Stimulated activated CD8-positive, alpha-beta memory T cell treated with anti-CD3 and anti-CD28 coated beads, Interleukin-4, amount 100 ng/mL, for 4 hours (primary cell): ENCODE measurements at places on chromosomes 5 and 9.
A peak's percentile ranks its signal among the peaks of the same experiment; 100 is the strongest.

GRCh38 chr9:93295456-93296076, 111.6 kb downstream of the WNK2 start:
- DNase-seq = no peak

DNA sequence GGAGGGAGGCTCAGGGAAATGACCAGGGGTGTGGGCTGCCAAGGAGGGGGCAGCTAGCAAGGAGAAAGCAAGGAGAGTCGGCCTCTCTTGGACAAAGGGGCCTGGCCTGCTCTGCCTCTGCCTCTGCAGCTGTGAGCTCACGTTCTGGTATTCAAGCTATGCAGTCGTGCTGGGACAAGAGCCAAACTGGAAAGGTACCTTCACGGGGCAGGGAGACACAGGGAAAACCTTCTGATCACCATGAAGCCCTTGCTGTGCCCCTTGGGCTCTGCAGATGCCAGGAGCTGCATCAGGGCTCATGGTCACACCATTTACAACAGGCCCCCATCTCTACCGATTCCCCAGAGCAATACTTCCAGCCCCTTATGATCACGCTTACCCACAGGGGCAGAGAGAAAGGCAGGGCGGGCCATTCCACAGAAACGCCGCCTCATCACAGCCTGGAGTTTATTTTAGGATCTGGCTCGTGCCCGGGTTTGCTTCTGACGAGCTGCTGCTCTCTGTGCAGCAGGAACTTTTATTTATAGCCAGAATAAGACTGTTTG, 63.2 kb downstream of the PRRT1B start:
- DNase-seq = no peak

DNA sequence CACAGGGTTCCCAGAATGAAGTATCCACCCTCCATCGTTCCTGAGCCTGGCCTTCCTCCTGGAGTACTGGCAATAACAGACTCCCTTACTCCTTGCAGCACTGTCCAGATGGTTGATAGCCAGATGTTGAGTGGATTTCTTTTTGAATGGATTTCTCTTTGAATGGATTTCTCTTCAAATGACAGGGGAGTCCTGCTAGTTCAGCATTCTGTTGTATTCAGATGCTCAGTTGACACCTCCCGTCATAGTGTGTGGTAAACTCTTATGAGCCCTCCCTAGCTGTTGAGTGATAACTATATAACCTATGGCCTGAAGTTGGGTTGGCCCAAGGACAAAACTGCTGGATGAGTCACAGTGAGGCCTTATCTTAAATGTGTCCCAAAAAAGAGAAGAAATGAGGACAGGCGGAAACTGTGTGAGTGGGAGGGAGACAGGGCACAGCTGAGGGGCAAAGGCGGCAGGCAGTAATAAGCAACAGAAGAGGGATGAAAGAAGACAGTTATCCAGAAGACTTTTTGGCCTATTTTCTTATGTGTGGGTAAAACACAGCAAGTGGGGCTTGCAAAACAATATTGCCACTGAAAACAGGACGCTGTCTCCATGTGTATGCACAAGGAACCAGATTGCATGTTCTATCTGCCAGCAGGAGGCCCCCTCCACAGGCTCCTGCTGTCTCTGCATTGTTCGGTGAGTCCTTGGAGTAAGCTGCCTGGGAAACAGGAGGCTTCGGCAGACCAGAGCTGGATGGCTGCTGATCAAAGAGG, 209.5 kb upstream of the S1PR3 start:
- DNase-seq = no peak

DNA sequence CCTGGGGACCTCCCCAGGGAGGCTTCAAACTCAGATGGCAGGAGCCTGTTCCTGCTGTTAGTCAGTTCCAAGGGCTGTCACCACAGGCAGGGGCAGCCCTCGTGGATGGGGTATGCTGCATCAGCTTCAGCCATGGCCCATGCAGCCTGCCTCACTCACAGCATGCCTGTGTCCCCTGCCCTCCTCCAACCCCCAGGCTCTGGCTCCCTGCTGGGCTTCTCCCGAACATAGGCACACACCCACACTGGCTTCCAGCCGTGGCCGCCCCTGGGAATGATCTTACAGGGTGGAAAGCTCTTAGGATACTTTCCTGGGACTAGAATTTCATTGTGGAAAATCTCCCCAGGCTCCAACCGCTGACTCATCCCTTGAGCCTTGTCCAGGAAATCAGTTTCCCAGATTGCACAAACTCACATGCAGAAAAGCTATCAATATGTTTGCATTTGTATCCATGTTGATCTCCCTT, 163.8 kb downstream of the SEC61B start:
- no peak for DNase-seq

GRCh38 chr9:19999491-20000057, 210.7 kb upstream of the SLC24A2 start:
- DNase-seq = peak; percentile 3

- DNase-seq = no peak
These were observed 301.9 kb upstream of the POU5F2 start for GRCh38 chr5:94043311-94043710.

DNA sequence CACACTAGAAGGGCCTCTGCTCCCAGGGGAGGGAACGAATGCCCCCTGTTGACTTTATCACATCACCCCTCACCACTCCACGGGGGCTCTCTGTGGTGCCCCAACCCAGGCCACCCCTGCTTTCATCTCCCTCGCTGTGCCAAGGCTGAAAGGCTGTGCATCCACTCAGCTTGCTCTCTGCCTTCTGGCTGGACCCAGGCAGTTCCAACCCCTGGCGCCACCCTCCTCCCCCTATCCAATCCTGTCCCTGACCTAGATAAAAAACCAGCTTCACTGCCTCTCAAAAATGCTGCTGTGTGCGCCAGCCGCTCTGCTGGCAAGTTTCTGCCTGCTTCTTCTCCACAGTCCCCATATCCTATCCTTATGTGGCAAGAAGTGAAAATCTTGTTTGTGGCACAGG, 22.4 kb upstream of the CORO2A start:
- DNase-seq = no peak

DNA sequence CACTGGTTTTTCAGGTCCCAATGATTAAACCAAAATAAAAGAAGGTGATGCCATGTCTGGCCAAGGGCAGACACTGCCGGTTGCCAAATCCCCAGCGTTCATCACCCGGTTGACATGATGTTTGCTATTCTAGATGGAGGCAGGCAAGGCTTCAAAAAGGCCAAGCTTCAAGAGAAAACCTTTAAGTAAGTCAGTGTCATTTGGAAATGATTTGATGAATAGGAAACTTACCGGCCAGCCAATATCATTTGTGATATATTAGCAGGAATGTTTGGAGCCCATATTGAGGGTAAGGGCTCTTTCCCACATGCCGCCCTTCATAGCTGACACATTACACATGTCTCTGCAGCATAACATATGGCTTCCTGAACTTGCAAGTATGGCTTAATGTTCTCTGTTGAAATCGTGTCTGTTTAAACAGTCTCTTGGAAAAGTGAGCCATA, 89.5 kb upstream of the TTC23L start:
- DNase-seq = no peak

GRCh38 chr5:153613144-153613543, 122.7 kb downstream of the GRIA1 start:
- DNase-seq = no peak

DNA sequence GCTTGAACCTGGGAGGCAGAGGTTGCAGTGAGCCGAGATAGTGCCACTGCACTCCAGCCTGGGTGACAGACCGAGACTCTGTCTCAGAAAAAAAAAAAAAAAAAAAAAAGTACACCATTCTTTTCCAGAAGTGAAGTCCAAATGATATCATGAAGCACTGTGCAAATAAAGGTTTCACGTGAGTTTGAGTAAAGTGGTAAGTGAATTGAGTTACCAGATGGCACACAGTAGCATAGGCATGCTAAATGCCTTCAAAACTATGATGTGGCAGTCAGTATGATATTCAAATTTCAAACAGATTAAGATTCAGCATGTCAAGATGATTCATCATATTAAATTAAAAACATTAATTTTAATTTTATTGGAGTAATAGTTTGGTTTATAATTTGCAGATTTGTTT, 195.2 kb downstream of the TAF11L14 start:
- DNase-seq = no peak

GRCh38 chr9:96874201-96874785, 20.0 kb upstream of the ZNF782 start:
- no peak for DNase-seq

DNA sequence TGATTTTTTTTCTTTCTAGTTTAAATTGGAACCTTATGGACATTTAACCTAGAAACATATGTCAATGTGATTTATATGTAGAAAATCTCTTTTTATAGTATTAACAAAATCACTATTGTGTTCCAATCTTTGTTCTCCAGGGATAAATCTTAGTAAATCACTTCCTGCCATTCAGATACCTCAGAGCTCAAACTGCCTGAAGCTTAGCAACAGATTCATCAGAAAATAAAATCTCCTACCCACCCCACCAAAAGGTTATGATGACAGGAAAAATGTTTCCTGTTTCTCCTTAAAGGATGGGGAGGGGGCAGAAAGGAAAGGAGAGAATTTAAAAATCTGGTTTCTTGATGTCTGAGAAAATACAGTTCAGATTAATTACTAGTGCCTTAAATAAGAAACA, 105.0 kb upstream of the TUT7 start:
- no peak for DNase-seq

- no peak for DNase-seq
These were observed 136.3 kb downstream of the TTLL11 start for GRCh38 chr9:121956808-121957207.

DNA sequence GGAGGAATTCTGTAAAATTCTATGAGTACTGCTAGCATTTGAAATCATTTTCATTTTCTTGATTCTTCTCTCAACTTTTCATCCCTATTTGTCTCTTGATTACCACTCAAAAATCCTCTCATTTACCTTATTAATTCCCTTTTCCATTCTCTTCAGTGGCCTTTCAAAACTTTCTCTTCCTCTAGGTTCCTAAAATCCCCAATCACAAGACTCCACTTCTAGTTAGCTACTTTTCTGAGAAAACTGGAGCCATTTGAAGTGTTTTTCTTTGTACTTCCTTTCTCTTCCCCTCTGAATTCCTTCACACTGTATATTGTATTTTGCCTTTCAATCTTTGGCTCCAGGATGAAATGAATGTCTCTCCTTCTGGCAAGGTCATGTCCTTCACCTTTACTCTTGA, 61.3 kb upstream of the NR4A3 start:
- DNase-seq = no peak

DNA sequence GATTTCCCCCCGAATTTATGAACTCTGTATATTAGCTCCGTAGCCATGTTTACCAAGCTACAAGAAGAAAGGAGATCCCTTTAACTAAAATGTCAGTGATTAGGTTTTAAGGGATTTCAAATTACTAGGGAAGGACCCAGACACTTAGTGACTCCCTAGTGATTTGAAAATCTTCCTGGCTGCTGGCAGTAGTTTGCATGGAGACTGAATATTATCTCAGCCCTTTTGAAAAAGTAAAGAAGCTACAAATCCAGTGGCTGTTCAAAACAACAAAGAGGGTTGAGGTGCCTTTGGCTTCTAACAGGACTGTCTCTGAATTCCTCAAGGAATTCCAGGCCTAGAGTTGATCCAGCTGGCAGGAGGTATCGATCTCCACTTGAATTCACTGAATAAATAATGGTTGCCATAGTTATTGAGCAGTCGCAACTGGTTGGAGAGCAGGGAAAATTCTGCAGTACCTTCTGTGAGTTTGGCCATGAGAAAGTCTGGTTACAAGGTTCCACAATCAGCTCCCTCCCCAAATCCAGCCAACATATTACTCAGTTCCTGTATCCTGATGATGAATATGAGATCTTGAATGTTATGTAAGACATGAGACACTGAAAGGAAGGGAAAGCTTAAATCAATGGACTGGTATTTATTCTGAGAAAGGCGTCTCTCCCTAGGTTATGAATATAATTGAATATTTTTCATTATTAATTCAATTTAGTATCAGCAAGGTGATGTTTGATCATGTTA, 37.7 kb downstream of the NR4A3 start:
- DNase-seq = no peak

GRCh38 chr9:503881-504852, 289.5 kb downstream of the DOCK8 start:
- DNase-seq = peak; percentile 46

DNA sequence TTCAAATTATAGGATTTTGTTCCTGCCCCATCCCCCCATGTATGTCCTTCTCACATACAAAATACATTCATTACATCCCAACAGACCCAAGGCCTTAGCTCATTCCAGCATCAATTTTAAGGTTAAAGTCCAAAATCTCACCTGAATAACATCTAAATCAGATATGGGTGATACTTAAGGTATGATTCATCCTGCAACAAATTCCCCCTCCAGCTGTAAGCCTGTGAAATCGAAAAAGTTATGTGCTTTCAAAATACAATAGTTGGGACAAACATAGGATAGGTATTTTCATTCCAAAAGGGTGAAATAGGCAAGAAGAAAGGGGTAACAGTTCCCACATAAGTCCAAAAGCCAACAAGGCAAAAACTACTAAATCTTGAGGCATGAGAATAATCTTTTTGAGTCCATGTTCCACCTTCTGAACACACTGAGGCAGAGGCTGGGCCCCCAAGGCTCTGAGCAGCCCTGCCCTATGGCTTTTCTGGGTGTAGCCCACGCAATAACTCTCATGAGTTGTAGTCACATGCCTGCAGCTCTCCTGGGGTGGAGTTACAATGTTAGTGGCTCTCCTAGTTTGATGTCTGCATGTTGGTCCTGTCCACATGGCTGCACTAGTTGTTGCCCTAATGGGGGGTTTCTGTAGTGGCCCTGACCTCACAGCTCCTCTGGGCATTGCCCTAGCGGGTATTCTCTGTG, 243.9 kb upstream of the SMARCA2 start:
- no peak for DNase-seq

DNA sequence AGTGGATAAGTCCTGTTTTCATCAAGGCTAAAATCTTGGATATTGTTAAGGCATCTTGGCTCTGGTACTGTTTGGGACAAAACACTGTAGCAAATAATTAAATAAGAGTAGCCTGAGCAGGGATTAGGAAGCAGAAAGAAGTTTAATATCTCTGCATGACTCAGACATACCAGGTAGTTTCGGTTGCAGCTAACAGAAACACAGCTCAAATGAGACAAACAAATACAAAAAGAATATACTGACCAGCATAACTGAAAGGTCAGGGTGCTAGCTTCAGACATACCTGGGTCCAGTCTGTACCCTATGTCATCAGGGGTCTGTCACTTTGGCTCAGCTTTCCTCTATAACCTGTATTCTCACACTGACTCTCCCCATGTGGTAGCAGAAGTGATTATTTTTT, 156.4 kb upstream of the MAP3K1 start:
- DNase-seq = no peak

- DNase-seq = no peak
These were observed 123.7 kb upstream of the CPEB4 start for GRCh38 chr5:173764332-173765028.

GRCh38 chr5:138975098-138975847, 100.1 kb upstream of the LRRTM2 start:
- DNase-seq = no peak

- no peak for DNase-seq
These were observed 85.2 kb downstream of the EHMT1 start for GRCh38 chr9:137703842-137704508.
